ENCODE measurements at places on chromosomes 2 and 18. TPM values are rescaled to one million over a fixed set of nuclear protein-coding genes. Genes with fewer than 3 reads are reported as not detected.

The HDLBP gene
- 415 TPM for total RNA-seq

The HMSD gene
- total RNA-seq, result 0.60 TPM

GRCh38 chr18:44586782-44587524 is 93.7 kb upstream of the SETBP1 start:
- DNase-seq, result no peak

DNA sequence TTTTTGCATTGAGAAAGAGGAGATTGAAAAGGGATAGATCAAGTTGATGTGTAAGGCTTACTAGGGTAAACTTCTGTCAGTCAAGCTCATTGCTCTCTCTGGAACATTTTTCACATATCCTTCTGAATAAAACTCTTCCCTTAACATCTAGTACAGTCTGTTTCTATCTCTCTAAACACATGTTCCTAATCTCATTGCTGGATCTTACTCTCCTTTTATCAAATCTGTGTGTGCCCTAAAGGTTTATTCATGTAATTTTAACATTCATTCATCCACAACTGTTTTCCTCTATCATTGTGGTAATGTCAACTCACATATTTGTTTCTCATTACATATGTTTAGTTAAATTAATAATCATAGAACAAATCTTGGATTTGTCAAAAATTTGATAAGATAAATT is 277.9 kb upstream of the GULP1 start:
- DNase-seq, result no peak

Measured in aorta (tissue), 5 donors.